ENCODE measurements at places on chromosomes 16 and 17. TPM values are rescaled to one million over a fixed set of nuclear protein-coding genes. Genes with fewer than 3 reads are reported as not detected.

DNA sequence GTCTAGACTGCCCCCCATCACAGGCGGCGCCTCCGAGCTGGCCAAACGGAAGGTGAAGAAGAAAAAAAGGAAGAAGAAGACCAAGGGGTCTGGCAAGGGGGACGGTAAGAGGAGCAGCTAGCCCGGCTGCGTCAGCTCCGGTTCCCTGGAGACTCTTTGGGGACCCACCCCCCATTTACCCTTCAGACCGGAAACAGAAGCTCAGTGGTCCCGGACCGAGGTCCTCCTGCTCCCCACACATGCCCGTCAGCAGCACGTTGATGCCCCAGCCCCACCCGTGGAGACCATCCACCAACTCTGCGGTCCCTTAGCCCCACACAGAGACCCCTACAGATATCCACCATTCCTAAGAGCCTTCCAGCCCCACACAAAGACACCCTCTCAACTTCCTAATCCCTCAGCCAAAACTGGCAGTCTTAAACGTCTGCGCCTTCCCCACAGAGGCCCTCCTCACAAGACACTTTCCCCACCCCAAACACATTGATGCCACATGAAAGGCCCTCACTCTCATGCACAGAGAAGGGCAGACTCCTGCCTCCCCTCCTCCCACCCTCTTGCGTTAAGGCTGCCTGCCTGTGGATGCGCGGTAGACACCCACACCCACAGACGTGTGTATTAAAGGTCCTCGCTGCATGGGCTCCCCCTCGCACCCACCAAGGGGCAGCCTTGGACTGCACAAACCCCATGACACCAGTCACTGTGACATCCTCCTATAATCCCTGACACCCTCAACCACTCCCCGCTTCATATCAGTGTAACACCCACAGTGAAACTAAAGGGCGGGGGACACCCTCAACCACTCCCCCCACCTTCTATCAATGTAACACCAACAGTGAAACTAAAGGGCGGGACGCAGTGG, 58.2 kb upstream of the RPH3AL start:
- DNase-seq = peak; percentile 14

GRCh38 chr17:45319239-45319703, 2.5 kb upstream of the MAP3K14 start:
- DNase-seq = no peak

Gene CLEC18A
- 4.1 TPM for total RNA-seq

Gene OR1D5
- not detected for total RNA-seq

All from progenitor cell of endocrine pancreas (in vitro differentiated cells).